Stimulated activated CD4-positive, alpha-beta T cell treated with anti-CD3 and anti-CD28 coated beads, Interleukin-1b, Interleukin-23, amount 100 ng/mL, for 48 hours (primary cell): ENCODE measurements at places on chromosomes 11 and 22.
A peak's percentile ranks its signal among the peaks of the same experiment; 100 is the strongest.

DNA sequence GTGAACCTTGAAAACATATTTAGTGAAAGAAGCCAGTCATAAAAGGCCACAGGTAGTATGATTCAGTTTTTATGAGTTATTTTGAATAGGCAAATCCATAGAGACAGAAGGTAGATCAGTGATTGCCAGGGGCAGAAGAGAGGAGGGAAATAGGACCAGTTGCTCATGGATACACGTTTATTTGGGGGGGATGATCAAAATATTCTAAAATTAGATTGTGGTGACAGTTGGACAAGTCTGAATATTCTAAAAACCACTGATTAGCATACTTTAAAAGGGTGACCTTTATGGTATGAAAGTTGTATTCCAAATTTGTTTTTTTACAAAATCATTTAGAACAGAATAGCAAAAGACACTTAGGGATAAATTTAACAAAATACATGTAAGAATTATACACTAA, 28.6 kb downstream of the QSER1 start:
- no peak for DNase-seq

- no peak for DNase-seq
Measured at GRCh38 chr11:90446207-90446606, 223.4 kb upstream of the CHORDC1 start.

- no peak for DNase-seq
Measured at GRCh38 chr11:85805387-85805786, 5.6 kb downstream of the SYTL2 start.

- peak; percentile 52 for DNase-seq
Measured at GRCh38 chr22:42074132-42074811, at the start of gene PHETA2. Gene PHETA2 (plus strand): TSS chr22:42074248. CDS start chr22:42077294, 3,046 bp downstream.

DNA sequence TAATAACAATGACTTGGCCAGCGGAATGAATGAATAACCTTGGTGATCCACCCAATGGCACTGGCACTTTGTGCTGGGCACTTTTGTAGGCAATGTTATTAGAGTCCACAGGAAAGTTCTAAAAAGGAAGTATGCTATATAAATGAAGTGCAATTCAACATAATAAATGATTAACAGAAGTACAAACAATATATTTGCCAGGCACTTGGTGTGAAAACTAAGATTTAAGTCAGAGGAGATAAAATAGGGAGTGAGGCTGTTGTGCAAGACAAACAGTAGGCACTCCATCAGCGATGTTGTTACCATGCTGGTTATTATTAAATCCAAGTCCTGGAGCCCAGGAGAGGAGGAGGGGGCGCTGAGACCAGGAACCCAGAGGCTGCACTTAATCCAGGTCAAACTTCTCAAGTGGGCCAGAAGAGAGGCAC, 173.8 kb downstream of the LARGE1 start:
- DNase-seq, result no peak

- no peak for DNase-seq
Measured at GRCh38 chr11:23453522-23453921, 593.2 kb upstream of the CCDC179 start.

DNA sequence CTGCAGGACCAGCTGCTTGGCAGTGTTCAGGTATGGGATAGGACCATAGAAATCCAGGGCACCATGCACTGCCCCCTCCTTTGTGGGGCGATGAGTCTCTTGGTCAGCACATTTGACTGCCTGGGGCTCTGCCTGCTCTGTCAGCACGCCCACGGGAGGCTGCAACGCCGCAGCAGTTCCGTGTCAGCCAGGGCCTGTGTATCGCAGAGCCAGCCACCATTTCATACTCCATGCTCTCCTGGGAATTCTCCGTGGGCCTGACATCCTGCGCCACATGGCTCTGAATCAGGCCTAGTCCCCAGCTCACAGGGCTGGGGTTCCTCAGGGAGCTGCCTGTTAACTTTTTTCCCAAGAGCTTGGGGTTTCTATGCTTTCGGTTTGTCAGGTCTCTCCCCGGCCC, 16.9 kb upstream of the RELT start:
- DNase-seq, result no peak

DNA sequence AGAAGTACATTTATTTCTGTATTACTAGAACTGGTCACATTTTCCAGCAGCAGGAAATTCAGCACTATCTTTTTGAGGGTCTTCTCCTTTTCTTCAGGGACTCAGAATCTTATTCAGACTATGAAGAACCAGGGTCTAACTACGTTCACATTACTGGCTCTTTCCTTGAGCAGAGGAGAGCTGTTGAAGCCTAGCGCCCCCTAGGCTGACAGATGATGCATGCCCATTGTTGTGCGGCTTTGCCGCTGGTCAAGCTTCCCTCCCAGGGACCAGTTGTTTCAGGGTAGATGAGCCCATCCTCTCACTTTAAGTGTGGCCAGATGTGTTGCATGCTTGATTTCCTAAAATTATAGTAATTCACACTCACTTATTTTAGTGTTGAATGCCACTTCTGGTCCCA, 168.2 kb upstream of the PDGFD start:
- DNase-seq, result no peak

GRCh38 chr11:63635762-63636465, 21.7 kb upstream of the PLAAT3 start:
- peak; percentile 61 for DNase-seq

DNA sequence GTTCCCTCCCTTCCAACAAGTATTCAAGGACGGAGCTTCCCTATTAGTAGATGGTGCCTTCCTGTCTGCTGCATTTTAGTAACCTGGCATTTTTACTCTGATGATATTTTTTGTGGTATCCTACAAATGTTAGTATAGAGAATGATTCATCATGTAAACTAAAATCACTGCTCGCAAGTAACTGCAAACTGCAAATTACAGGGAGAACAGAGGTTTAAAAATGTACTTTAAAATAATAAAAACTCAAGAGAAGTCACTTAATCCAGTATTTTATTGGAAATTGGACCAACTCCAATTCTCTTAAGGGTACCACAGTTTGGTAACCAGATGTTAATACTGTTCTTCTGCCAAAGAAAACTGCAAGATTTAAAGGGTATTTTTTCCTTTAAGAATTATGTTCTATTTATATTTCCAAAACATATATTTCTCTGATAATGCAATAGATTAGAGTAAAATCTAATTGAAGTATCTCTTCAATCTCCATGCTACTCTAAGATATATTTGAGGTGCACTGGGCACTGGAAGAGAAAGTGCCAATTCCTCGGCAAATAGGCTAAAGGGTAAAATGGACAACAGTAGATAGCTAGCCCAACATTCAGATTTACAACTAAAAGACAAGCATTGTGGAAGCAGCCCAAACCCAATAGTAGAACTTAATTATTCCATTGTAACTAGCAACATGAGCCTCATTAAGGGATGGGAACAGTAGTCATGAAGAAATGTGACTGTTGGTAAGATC, 298.0 kb downstream of the TTC28 start:
- DNase-seq, result no peak

- DNase-seq, result no peak
Measured at GRCh38 chr11:28649922-28650321, 541.7 kb downstream of the METTL15 start.

- no peak for DNase-seq
Measured at GRCh38 chr22:27747396-27748221, 53.9 kb downstream of the MN1 start.

DNA sequence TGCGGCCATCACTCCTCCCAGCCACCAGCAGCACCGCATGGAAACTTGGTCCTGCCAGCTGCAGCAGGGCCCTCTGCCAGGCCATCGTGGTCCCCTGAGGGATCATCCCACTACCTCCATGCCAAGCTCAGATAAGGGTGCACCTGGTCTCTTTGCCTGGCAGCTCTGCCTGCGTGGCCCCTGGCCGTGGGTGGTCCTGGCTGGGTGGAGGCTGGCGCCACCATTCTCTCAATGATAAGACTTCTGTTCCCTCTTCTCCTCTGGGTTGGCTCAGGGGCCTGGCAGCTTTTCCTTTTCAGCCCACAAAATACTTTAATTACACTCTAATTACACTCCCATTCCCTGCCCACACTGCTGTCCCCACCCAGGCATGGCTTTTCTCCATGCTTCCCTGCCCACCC, 26.8 kb upstream of the TSKU start:
- no peak for DNase-seq

DNA sequence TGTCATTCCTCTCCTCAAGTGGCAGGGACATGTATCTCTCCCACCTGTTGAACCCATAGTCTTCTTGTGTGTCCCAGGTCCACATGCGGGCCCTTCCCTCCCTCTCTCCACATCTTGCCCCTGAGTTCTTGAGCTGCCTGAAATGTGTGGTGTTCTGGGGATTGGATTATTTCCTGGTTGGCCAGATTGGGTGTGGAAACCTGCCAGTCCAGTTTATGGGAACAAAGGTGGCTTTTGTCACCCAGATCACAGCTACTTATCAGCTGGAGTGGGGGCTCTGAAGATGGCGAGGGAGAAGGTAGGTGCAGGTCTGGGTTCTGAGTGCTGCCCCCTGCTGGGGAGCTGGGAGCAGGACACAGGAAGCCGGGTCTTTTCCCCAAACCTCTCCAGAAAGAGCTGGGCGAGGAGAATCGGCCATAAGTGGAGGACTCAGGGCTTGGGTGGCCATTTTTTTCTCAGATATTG, 14.2 kb downstream of the DTX4 start:
- peak; percentile 42 for DNase-seq

DNA sequence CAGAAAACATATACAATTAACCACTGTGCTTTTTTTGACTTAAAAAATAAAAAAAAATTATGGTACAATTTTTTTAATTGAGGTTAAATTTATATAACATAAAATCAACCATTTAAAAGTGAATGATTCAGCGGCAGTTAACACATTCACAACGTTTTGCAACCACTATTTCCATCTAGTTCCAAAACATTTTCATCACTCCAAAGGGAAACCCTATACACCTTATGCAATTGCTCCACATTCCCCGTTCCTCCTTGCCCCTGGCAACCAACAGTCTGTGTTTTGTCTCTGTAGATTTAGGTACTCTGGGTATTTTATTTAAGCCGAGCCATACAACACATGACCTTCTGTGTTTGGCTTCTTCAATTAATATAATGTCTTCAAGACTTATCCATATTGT, 15.3 kb downstream of the DDI1 start:
- DNase-seq, result no peak

DNA sequence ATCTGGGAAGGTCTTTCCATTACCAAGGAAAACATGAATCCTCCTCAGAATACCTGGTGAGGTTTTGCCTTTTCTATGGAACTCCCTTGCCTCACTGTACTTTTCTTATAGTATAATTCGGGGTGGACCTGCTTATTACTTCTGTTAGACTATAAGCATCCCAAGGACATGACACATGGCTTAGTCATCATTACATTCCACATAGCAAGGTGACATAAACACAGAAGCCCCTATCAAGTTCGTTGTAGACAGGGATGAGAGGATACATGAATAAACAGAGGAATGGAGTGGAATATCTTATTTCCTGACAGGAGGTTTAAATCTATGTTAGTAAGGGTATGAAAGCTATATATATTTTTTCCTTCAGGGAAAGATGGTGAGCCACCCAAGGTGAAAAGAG, 532.2 kb upstream of the CCDC90B start:
- DNase-seq, result no peak
